ENCODE measurements at places on chromosomes 1 and 21. TPM values are rescaled to one million over a fixed set of nuclear protein-coding genes. Genes with fewer than 3 reads are reported as not detected.

ACTRT2 gene
- not detected for total RNA-seq

HPDL gene
- 0.19 TPM for total RNA-seq

MRPL39 gene
- 19.1 TPM for total RNA-seq

FAM177B gene
- 0.30 TPM for total RNA-seq

DNAI4 gene
- 11.4 TPM for total RNA-seq

GRCh38 chr1:154276797-154277196 is 4.4 kb downstream of the HAX1 start:
- no peaks in the 10 kb centered on the region for H3K27me3 ChIP-seq
- no peak overlapping the region for H3K27ac ChIP-seq
- H3K36me3 ChIP-seq, result peaks cover 15% of the 10 kb centered on the region
- H3K4me1 ChIP-seq, result peaks cover 21% of the 10 kb centered on the region

DNA sequence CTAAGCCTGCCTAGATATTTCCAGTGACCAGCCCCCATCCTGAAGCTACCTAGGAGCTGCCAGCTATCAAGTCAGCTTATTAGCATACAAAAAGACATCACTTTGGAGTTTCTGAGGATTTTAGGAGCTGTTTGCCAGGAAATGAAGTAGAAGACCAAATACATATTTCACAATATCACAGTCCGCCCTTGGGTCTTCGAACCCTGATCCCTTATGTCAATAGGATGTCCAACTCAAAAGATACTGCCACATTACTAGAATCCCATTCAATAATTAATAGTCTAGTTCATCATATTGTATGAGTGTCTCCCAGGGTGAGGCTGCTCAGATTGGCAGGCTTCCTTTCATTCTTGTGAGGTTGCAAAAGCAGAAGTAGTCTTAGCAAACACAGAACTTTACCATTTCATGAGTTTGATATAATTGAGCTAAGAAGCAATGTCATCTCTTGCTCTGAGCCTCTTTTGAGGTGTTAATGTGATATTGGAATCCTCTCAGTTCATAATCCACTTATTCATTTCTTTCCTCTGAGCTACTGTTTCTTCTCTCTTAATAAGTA is 13.6 kb downstream of the IPO9 start:
- no peaks in the 10 kb centered on the region for H3K27me3 ChIP-seq
- DNase-seq, result no peak
- peaks cover 15% of the 10 kb centered on the region for H3K4me1 ChIP-seq
- peaks cover 5% of the 10 kb centered on the region for H3K36me3 ChIP-seq
- no peak overlapping the region for H3K27ac ChIP-seq
- no peak overlapping the region for H3K4me3 ChIP-seq

- no peaks in the 10 kb centered on the region for H3K4me1 ChIP-seq
- no peaks in the 10 kb centered on the region for H3K36me3 ChIP-seq
- H3K27ac ChIP-seq, result no peak overlapping the region
- H3K4me3 ChIP-seq, result no peak overlapping the region
Observed at GRCh38 chr1:71193153-71193552, 112.3 kb upstream of the ZRANB2 start.

DNA sequence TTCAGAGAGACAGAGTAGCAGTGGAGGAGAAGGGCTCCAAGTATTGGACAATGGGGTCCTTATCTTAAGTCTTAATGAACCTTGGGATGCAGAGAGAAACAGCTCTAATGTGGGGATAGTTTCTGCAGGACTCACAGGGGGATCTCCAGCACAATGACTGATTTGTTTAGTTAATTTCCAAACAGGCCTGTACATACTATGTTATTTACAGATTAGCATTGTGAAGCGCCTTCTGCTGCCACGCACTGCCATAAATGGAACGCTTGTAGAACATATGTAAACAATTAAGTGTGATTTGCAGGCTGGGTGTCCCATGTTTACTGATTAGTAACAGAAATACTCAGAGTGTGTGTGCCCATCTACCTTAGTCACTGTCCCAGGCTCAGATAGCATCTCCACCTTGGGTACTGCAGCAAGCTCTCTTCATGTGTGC is 56.1 kb downstream of the NTPCR start:
- H3K36me3 ChIP-seq, result no peaks in the 10 kb centered on the region
- H3K4me3 ChIP-seq, result no peak overlapping the region
- no peaks in the 10 kb centered on the region for H3K4me1 ChIP-seq
- no peaks in the 10 kb centered on the region for H3K27me3 ChIP-seq

DNA sequence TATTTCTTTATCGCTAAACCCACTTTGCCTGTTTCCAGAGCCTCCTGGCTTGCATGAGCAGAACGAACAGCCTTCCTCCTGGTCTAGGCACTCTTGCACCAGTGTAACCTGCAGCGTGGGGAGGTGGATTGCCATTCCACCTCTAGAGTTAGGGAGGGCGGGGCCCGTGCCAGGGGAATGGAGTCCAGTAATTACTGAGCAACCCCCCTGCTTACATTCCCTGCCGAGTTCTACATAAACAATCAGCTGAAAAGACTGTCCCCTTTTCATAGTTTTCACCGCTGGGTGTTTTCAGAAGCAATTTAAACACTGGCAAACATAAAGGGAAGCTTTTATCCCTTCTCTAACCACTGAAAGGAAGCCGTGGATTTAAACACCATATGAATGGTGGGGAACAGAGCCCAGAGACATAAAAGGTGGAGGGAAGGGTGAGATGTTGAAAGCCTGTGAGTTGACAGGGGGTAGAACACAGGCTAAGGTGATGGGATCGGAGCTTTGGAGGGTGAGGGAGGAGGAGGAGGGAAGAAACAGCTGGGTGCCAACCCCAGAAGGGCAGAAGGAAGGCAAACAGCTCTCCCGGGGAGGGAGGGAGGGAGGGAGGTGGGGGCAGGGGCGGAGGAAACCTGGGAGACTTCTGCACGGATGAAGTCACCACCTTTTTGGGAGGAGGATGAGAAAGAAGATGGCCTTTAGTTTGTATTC is 68.0 kb upstream of the WDR26 start:
- H3K27me3 ChIP-seq, result no peaks in the 10 kb centered on the region
- H3K4me3 ChIP-seq, result no peak overlapping the region
- H3K27ac ChIP-seq, result no peak overlapping the region
- no peaks in the 10 kb centered on the region for H3K36me3 ChIP-seq
- H3K4me1 ChIP-seq, result peaks cover 19% of the 10 kb centered on the region

- no peaks in the 10 kb centered on the region for H3K4me1 ChIP-seq
- H3K36me3 ChIP-seq, result no peaks in the 10 kb centered on the region
- H3K4me3 ChIP-seq, result no peak overlapping the region
Observed at GRCh38 chr1:94165843-94166242, 44.9 kb upstream of the ABCA4 start.

- peaks cover 24% of the 10 kb centered on the region for H3K4me1 ChIP-seq
- DNase-seq, result no peak
- no peak overlapping the region for H3K4me3 ChIP-seq
Observed at GRCh38 chr1:36349241-36349671, 25.8 kb upstream of the EVA1B start.

DNA sequence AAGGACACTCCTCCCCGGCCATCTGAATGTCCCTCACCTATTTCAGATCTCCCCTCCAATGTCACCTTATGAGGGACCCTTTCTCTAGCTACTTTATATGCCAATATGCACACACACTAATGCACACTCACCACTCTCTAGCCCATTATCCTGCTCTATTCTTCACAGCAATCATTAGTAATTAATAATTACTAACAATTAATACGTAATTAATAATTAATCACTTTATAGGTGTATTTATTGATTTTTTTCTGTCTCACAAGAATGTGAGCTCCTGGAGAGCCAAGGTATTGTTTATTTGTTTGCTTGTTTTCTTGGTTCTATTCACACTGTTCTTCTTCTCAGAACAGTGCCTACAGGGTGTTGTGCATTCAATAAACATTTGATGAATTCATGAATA is 385.2 kb upstream of the DUSP10 start:
- H3K27ac ChIP-seq, result no peak overlapping the region
- no peak overlapping the region for H3K4me3 ChIP-seq
- no peaks in the 10 kb centered on the region for H3K27me3 ChIP-seq
- no peaks in the 10 kb centered on the region for H3K36me3 ChIP-seq
- DNase-seq, result no peak

- no peaks in the 10 kb centered on the region for H3K4me1 ChIP-seq
- no peaks in the 10 kb centered on the region for H3K27me3 ChIP-seq
- no peaks in the 10 kb centered on the region for H3K36me3 ChIP-seq
- no peak overlapping the region for H3K27ac ChIP-seq
Observed at GRCh38 chr1:115323366-115324004, 14.6 kb downstream of the NGF start.

GRCh38 chr1:94798054-94798453 is 22.1 kb upstream of the SLC44A3 start:
- no peaks in the 10 kb centered on the region for H3K4me1 ChIP-seq
- no peak overlapping the region for H3K4me3 ChIP-seq
- no peaks in the 10 kb centered on the region for H3K27me3 ChIP-seq
- H3K36me3 ChIP-seq, result no peaks in the 10 kb centered on the region

DNA sequence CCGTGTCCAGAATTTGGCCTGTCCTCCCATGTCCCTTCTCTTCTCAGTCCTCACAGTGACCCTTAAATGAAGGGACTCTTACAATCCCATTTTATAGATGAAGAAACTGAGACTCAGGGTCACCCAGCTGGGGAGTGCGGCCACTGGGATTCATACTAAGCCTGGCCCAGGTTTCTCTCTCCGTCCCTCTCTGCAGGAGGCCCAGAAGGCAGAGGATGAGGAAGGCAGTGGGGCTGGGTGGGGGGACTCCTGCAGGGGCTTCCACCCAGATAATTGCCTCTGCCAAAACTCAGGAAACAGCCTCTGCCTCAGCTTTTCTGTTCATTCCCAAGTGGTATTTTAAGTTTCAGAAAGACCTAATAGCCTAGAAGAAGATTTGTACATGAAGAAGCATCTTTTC is 299.8 kb downstream of the MATN1 start:
- H3K27ac ChIP-seq, result no peak overlapping the region
- H3K4me3 ChIP-seq, result no peak overlapping the region
- peaks cover 4% of the 10 kb centered on the region for H3K27me3 ChIP-seq

GRCh38 chr1:77888781-77889642 is 588 bp downstream of the NEXN start:
- H3K36me3 ChIP-seq, result no peaks in the 10 kb centered on the region
- DNase-seq, result no peak
- H3K27me3 ChIP-seq, result no peaks in the 10 kb centered on the region
- H3K4me3 ChIP-seq, result peak overlapping the region; percentile 21
- peaks cover 6% of the 10 kb centered on the region for H3K4me1 ChIP-seq

DNA sequence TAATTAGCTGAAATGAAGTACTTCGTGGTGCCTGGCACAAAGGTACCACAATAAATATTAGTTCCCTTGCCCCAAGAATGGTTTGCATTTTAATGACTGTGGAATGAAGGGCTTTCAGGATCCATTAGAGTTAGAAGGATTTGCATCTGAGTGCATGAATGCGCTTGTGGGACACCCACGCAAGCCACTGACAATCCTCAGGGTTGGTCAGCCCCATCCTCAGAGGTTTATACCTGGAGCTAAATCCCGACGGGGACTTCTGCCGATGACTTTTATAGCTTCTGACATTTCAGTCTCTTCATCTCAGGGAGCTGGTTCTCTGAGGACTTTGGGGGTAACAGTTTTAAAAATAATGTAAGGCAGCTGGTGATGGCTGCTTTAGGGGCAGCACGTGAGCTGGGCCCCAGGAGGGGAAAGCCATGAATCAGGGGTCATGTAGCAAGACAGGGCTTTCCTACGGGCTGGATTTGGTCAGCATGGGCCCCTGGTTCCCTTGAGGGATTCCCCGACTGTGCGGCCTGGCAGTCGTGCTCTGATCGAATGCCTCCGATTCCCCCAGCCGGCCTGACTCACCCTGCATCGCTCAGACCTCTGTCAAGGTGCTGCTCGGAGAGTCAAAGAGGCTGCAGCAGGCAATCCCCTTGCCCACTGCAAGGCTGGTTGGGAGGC is 20.8 kb upstream of the IL10 start:
- peaks cover 43% of the 10 kb centered on the region for H3K4me1 ChIP-seq
- DNase-seq, result no peak
- H3K4me3 ChIP-seq, result no peak overlapping the region
- H3K27ac ChIP-seq, result no peak overlapping the region

- no peaks in the 10 kb centered on the region for H3K4me1 ChIP-seq
- H3K4me3 ChIP-seq, result no peak overlapping the region
- H3K36me3 ChIP-seq, result no peaks in the 10 kb centered on the region
- DNase-seq, result no peak
Observed at GRCh38 chr1:59714966-59715365, 99.8 kb upstream of the HOOK1 start.
